ENCODE measurements at places on chromosomes 5 and 9.

DNA sequence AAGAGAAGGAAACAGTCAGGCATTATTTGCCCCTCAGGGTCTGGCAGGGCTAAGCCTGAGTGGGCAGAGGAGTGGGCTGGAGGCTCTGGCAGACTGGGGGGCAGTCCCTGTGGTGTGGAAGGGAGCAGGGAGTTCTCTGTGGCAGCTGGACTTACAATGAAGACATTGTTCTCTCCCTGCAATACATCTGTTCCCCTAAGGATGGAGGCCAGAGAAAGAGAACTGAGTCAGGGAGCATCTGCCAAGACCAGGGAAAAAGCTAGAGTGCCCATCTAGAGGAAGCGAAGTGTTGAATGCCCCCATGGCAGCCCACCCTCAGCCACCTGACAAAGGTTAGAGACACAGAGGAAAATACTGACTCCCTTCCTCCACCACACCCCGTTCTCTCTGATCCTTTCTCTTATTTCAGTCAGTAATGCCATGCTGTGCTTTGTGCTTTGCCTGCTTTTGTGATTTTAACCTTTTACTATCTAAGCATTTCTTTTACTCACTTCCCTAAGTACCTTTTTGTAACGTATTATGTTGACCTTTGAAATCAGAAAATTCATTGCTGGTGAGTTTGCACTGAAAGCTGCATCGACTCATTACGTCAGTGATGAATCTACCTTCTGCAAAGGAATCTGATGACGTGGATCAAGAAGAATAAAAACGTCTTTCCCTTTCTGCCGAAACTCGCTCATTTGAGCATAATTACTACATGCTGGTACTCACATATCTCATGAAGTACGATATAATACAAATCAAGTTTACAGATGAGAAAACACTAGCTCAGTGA, 76.0 kb downstream of the ACTL7B start:
- DNase-seq: no peak

DNA sequence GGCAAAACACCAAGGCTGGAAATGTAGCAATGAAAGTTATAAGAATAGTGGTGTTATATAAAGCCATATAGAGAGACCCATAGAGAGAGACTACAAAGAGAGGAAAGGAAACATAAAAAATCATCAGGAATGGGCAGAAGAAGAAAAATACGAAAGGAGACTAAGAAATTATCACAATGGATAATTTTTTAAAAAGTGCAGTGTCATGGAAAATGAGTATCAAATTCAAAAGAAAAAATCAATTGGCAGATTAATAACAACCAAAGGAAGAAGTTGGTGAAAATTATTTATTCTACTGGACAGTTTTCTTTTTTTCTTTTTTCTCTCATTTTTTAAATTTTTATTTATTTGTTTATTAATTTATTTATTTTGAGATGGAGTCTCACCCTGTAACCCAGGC, 1488.4 kb upstream of the WWC1 start:
- no peak for DNase-seq

GRCh38 chr5:149358294-149358651, 427 bp downstream of the PCYOX1L start:
- no peak for DNase-seq

- DNase-seq: no peak
These were observed 3.3 kb downstream of the SLF1 start for GRCh38 chr5:94621763-94622162.

DNA sequence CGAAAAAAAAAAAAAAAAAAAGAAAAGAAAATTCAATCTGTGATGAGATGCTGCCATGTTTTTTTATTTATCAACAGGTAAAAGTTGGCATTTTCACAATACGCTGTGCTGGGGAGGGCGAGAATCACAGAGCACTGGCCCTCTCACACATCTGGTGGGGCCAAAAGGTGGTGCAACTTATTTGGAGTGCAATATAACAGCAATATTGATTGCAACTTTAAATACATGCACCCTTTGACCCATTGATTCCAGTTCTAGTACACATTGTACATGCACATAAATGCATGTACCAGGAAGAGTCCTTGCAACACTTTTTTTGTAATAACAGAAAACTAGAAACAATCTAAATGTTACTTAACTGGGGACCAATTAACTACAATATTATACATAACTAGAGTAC, 159.1 kb downstream of the DAB2IP start:
- no peak for DNase-seq

GRCh38 chr5:148805326-148806290, 20.8 kb upstream of the ADRB2 start:
- DNase-seq: no peak

DNA sequence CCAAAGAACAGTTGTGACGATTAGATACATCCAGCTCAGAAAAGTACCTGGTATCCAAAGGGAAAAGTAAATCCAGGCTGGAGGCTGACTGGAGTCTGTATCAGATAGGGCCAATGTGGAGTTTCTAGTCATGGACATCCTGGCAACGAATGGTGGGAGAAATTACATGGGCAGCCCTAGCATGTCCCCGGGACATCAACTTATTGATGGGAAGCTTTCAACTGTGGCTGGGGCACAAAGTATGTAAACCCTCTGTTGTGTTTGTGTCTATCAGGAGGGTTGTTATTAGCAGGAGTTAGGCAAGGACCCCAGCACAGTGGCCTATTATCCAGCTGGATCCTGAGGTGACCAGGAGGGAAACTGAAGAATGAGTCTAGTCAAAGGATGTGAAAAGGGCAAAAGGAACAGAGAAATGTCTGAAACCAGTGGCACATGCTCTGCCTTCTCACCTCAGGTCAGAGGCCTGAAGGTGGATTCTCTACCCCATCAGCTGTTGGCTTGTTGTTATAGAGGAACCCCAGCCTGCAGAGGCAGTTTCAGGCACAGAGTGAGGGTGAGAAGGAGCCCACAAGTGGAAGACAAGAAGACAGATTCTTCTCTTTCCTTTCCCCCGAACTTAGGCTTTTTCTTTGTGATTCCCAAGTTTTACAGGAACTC, 19.9 kb downstream of the IFNW1 start:
- DNase-seq: no peak

GRCh38 chr9:2193552-2193951, 178.4 kb downstream of the SMARCA2 start:
- no peak for DNase-seq

GRCh38 chr5:131491749-131492148, 143.3 kb downstream of the RAPGEF6 start:
- DNase-seq: no peak

Data from right atrium auricular region (tissue), 2 donors.